Stimulated activated CD4-positive, alpha-beta T cell treated with anti-CD3 and anti-CD28 coated beads, Interleukin-1b, Interleukin-23, amount 100 ng/mL, for 1 hour (primary cell): ENCODE measurements at places on chromosomes 7 and 10.

DNA sequence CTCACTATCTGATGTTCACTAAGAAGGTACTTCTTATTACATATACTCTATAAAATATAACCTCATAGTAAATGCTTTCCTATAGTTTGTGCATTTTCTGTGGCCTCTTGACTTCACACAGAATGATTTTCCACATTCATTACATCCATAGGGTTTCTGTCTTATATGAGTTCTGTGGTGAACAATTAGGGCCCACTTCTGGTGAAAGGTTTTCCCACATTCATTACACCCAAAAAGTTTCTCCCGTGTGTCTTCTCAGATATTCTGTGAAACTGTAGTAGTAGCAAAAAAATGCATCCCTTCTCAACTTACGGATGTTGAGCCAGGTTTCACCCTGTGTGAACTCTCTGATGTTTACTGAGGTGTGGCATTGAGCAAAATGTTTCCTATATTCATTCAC lies 119.3 kb downstream of the ZNF33B start:
- DNase-seq, result no peak

DNA sequence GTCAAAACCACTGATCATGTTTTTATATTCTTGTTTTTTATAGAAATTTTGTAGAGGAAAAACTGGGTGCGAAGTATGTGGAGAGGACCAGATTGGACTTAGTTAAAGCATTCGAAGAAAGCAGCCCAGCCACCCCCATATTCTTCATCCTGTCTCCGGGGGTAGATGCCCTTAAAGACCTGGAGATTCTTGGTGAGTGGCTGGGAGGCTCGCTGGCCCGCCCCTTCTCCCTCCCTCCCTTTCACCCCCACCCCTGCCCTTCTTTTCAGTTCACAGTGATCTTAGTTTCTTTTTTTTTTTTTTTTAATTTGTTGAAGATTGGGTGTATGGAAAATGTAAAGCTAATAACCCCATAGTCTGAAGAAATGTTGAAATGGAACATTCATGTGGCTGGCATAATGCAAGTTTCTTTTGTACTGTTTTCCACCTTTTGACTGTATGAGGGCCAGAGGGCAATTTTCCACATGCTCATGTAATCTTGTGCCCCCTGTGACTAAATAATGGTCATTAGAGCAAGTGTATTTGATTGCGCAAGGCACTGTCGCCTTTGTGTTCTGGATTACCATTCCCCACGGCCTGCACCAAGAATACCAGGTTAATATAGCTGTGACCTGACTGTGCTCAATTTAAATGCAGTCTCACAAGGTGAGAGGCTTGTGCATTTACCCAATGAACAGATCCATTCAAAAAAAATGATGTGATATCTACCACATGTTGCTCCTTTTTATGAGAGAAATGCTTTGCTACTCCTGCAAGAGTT lies 77.7 kb downstream of the CDCA7L start:
- DNase-seq, result no peak

DNA sequence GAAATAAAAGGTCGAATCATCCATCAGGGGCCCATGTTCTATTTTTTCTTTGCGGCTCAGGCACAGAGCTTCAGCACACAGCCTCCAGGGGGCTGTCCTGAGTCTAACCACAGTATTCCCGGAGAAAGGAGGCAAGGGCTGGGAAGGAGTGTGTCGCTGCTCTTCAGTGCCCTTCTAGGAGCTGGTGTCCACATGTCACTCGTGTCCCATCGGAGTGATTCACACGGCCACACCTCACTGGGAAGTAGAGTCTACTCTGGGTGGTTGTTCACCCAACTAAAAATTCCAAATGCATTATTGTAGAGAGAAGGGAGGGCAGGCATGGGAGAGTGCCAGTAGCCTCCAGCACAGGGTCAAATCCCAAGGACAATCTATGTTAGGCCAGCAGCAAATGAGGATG lies 114.8 kb upstream of the LANCL2 start:
- no peak for DNase-seq

DNA sequence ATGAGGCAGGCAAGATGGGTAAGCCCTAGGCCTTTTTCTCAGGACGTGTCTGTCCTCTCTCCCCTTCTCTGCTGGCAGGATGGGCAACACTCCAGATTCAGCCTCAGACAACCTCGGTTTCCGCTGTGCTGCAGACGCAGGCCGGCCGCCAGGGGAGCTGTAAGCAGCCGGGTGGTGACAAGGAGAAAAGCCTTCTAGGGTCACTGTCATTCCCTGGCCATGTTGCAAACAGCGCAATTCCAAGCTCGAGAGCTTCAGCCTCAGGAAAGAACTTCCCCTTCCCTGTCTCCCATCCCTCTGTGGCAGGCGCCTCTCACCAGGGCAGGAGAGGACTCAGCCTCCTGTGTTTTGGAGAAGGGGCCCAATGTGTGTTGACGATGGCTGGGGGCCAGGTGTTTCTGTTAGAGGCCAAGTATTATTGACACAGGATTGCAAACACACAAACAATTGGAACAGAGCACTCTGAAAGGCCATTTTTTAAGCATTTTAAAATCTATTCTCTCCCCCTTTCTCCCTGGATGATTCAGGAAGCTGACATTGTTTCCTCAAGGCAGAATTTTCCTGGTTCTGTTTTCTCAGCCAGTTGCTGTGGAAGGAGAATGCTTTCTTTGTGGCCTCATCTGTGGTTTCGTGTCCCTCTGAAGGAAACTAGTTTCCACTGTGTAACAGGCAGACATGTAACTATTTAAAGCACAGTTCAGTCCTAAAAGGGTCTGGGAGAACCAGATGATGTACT lies 13.1 kb downstream of the PHKG1 start:
- no peak for DNase-seq

GRCh38 chr10:104308439-104308903 lies 29.8 kb downstream of the ITPRIP start:
- no peak for DNase-seq

DNA sequence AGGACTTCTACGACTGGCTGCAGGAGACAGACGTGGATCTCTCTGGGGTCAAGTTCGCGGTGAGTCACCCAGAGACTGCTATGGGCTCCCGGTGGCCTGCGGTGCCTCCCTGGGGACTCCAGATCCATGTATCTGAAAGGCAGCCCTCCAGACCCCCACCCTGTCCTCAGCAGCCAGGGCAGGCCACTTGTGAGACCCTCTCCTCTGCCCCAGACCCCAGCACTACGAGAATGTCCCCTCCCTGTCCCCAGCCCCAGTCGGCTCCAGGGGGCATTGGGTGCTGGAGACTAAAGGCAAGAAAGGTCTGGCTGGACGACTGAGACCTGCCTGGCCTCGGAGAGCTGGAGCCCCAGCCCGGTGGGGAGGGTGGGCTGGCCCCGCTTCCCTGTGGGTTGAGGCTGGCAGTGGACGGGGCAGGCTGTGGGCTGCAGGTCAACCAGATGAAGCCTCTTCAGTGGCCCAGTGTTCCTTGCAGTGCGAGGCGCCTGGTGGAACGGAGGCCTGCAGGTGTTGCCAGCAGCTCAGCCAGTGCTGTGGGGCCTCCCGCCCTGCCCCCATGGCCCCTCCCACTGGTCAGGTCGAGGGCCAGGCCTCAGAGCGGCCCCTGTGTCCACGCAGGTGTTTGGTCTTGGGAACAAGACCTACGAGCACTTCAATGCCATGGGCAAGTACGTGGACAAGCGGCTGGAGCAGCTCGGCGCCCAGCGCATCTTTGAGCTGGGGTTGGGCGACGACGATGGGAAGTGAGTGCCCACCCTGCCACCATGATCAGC lies 13.8 kb downstream of the TMEM120A start:
- DNase-seq, result no peak

- no peak for DNase-seq
These were observed 203.1 kb upstream of the AUTS2 start for GRCh38 chr7:69395061-69395714.

DNA sequence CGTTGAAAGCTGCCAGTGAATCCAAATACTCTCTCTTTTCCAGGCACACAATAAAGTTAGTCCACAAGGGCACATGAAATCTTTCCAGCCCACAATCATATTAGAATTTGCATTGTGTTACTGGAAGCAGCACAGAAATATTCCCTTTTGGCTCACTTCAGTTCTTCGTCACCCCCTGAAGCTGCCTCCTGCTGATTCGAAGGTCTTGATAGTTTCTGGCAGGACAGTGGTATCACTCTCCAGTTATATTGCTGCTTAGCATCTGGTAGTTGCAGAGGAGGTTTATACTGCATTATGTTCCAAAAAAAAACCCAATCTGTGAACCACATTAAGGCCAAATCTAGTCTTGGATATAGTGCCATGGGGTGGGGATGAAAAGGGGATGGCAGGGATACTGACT lies 253.2 kb downstream of the BICC1 start:
- DNase-seq, result no peak

DNA sequence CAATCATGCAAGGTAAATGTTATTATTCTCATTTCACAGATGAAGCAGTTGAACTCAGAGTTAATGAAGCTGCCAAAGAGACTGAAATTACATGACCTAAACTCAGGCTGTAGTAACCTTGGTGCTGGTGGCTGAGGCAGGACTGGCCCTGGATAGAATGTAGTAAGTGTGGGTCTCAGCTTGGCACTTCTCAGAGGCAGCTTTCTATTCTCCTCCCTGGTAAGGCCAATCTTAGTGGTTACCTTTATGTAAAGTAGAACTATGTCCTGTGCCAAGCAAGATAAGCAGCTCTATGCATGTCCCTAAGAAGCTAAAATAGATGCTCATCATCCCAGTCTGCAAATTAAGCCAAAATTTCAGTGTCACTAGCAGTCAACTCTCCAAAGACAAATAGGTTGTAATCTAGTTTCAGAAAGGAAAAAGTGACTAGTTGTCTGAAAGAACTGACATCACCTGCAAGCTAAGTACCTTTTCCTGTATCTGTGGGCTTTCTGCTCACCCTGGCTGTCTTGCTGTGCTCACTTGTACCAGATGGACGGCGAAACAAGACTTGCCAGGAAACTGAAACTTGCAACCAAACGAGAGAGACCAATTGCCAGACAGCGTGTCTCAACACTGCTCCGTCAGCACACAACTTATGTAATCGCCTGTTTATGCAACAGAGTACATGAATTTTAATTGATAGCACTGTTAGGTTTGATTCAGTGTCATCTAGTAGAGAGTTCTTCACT lies 43.7 kb downstream of the CH25H start:
- DNase-seq, result peak; percentile 7
